ENCODE measurements at places on chromosomes 7 and 10.

- no peak for DNase-seq
These were observed 23.9 kb upstream of the FAM107B start for GRCh38 chr10:14798636-14799035.

- DNase-seq, result no peak
These were observed 49.6 kb downstream of the ABCB5 start for GRCh38 chr7:20665096-20665495.

- no peak for DNase-seq
These were observed 696 bp downstream of the MALSU1 start for GRCh38 chr7:23299770-23300300.

- DNase-seq, result no peak
These were observed 87.0 kb downstream of the SUGCT start for GRCh38 chr7:40221836-40222235.

- DNase-seq, result no peak
These were observed 45.5 kb upstream of the DDC start for GRCh38 chr7:50610521-50611277.

DNA sequence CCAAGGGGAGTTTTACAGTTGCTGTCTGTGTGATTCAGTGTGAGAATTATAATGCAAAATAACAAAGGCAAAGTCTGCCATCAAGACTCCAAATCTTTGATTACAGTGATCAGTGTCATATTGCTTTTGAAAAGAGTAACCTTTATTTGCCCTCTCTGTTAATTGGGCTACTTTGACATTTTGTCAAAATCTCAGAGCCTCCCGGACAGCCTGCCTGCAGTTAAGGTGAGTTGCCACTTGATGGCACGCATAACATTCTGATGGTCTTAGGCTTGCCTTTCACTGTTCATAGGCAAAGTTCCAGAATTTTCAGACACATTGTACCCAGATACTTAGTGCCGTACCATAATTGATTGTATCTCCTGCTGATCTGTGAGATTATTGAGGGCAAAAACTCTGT is 253.5 kb downstream of the ABCA13 start:
- DNase-seq, result no peak

- no peak for DNase-seq
These were observed 123.2 kb downstream of the ST7 start for GRCh38 chr7:117076426-117076943.

DNA sequence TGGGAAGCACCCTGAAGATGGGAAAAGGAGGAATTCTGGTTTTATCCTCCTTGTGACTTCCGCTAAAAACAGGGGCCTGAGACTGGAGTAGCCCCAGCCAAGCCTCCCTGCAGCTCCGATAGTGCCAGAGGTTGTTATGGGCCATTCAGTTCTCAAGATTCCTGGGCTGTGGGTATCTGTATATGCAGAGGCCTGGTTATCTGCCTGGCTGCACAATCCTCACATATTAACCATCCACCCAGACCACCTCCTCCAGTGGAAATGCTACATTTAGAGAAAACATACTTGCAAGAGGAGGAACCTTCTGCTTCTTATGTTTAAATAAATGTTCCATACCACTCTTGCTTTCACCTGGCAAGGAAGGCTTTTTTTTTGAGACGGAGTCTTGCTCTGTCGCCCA is 34.6 kb downstream of the ARL3 start:
- no peak for DNase-seq

- DNase-seq, result no peak
These were observed 7.8 kb downstream of the AFAP1L2 start for GRCh38 chr10:114396464-114396863.

GRCh38 chr10:77403761-77404160 is 233.8 kb downstream of the KCNMA1 start:
- DNase-seq, result no peak

GRCh38 chr10:72800000-72800740 is 93.4 kb upstream of the OIT3 start:
- DNase-seq, result no peak

DNA sequence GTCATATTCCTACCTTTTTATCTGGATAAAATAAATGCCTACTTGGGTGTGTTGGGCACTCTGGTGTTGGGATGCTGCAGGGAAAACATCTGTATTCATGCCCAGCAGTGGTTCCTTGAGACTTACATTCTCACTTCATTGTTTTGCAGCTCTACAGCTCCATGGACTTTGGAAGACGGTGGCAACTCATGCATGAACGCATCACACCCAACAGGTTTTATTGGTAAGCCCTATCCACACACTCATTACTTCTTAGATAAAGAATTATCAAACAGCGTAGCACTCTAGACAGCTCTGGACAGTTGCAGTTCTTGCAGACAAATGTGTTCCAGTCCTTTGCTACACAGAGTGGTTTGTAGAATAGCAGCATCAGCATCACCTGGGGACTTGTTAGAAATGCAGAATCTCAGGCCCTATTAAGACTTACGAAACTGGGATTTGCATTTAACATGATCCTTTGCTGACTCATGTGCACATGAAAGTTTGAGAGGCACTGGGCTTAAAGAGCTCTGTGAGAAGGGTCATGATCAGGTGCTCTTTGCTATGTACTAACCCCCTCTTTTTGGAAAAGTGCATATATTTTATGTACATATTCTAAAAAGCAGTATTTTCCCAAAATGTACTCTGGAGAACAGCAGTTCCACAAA is 401.9 kb downstream of the SORCS3 start:
- DNase-seq, result no peak

- DNase-seq, result no peak
These were observed 293.0 kb upstream of the NPSR1 start for GRCh38 chr7:34365011-34365410.

DNA sequence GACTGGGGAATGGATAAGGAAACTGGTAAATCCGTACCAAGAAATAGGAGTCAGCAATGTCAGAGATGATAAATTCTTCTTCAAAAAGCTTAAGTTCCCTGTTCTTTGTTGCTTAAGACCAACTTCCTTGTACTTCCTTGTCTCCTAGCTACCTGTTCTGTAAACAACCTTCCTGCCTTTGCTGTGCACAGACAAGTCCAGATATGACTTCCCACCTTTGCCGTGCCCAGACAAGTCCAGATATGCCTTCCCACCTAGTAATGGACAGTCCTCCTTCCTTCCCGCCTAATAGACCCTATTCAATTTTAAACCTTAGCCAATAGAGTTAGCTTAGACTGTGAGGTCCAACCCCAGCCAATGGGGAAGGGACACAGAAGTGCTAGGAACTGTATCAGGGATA is 2.5 kb upstream of the ZNF33A start:
- no peak for DNase-seq

GRCh38 chr10:10824591-10825148 is 193.0 kb upstream of the CELF2 start:
- DNase-seq, result no peak

DNA sequence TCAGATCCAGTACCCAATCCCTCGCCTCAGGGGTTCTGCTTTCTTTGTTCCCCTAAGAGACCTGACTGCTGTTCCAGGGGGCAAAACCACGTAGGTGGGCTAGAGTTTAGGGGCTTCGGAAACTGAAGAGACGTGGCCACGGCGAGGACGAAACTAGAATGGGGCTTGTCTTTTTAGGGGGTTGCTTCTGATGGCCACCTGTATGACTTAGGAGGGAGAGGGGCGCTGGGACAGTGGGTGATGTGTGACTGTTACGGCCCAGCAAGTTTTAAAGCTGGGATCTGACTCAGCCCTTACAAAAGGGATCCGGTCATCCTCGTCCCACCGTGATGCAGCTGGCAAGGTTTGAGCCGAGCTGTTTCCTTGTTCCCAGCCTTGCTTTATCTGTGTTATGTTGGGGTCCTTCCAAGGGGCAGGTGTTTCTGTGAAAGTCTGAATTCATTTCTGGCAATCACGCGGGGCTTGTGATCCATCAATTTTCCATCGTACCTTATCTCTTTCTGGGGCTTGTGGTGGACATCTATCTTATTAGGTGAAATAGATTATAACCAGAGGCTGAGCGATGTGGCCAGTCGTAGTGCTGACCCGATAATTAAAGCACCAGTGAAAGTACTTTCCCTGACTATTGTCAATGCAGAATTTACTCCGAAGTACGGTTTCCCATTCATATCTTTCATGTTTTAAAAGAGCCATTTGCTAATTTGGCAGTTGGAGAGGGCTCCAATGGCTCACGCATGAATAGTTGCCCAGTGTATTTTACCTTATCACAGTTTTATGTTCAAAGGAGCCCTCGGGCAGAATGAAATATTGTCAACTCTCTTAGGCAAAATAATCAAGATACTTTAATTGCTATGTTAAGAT is 830 bp downstream of the MET start:
- no peak for DNase-seq

- DNase-seq, result no peak
These were observed 319.8 kb upstream of the PHYHIPL start for GRCh38 chr10:58856508-58857240.

DNA sequence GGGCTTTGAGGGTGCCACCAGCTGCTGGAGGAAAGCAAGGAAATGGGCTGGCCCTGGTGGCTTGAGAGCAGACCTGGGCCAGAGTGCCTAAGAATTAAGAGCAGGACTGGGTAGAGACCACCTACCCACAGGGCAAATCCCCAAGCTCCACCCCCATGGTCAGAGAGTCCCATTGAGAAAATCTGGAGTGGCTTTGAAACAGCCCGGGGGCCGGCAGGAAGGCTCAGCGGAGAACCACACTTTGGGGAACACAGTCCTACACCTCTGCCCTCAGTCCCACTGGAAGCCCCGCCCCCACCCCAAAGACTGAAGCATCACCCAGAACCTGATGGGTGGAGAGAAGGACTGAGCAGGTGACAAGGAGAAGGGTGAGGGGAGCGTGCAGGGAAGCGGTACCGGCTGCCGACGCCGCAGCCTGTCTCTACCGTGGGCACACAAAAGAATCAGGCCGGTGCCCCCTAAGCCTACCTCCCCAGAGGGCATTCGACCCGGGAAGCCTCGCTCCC is 3.6 kb downstream of the SMARCD3 start:
- DNase-seq, result no peak

DNA sequence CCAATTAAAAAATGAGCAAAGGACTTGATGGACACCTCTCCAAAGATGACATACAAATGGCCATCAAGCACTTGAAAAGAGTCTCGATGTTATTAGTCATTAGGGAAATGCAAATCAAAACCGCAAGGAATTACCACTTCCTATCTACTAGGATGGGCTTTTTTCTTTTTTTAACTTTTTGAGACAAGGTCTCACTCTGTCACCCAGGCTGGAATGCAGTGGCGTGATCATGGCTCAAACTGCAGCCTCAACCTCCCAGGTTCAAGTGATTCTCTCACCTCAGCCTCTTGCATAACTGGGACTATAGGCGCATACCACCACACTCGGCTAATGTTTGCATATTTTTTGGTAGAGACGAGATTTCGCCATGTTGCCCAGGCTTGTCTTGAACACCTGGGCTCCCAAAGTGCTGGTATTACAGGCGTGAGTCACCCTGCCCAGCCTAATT is 13.6 kb downstream of the NKX1-2 start:
- DNase-seq, result no peak

- DNase-seq, result no peak
These were observed 241.5 kb downstream of the PHTF2 start for GRCh38 chr7:78039790-78040776.

- DNase-seq, result no peak
These were observed 173.3 kb upstream of the ZNF804B start for GRCh38 chr7:88586219-88586618.

- DNase-seq, result no peak
These were observed 65.6 kb downstream of the CTBP2 start for GRCh38 chr10:125094806-125095205.

GRCh38 chr10:128241023-128241422 is 114.8 kb upstream of the MKI67 start:
- no peak for DNase-seq

DNA sequence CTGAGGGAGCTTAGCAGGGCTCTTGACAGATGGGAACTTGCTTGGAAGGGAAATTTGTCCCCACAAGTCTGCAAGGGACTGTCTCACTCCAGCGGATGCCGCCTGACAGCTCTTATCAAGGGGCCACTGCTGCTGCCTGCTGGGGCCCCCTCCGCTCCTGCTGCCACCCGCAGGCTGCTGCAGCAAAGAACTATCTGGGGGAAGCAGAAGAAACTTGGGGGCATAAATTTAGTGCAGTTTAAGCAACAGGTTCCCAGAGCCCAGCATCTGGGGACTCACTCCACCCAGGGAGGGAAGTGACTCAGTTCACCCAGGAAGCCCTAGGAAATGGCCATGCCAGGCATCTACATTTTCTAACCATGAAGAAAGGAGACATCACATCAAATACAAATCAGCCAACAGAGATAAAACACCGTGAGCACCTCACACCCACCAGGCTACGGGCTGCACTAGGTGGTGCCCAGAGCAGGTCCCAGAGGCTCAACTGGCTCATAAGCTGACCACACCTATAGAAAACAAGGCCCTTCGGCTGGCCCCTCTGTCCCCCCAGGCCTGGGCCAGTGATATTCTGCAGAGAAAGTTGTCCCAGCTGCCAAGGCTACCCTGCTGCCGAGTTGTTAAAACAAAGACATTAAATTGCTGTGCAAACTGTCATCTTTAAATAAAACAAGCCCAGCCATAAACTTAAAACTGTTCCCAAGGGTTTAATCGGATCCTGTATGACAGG is 3.7 kb downstream of the RGS10 start:
- no peak for DNase-seq

- no peak for DNase-seq
These were observed 23.9 kb downstream of the ATP6V1F start for GRCh38 chr7:128886391-128887168.

DNA sequence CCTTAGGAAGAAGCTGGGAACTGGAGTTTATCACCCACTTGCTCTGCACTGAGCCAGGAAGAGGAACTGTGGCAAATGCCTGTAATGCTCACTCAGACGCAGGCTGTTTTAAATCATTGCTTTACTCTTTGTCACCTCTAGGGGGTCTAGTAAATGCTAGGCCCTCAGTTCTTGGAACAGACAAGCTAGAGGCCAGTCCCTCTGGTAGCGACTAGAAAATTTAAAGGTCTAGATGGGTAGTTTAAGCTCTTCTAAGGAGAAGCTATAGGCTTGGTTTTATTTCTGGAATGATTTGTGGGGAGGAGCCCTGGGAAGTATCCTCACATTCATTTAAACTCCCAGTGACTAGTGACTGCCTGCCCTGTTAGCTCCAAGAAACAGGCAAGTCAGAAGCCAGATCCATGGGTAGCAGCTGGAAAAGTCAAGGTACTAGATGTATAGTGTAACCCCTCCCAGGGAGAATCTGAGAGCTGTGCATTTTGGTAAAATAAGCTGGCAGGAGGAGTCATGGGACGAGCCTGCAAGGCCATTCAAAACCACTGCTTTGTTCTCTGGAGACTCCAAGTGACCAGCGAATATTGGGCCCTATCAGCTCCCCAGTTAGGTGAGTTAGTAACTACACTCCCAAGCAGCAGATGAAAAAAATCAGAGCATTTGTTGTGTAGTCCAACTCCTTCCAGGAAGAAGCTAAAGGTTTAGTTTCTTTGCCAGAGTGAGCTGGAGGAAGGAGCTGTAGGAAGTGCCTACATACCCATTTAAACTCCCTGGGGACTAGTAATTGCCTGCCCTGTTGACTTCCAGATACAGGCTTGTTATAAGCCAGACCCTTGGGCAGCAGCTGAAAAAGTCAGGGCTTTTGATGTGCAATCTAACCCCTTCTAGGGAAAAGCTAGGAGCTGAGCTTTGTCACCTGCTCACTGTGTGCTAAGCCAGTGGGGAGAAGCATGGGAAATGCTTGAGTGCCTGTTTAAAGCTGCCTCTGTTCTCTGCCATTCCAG is 68.9 kb downstream of the DYNC1I1 start:
- no peak for DNase-seq
